CMK (cell line): ENCODE measurements at places on chromosomes 7 and 10.

- DNase-seq: no peak
These were observed 40.0 kb downstream of the MINPP1 start for GRCh38 chr10:87544721-87545120.

DNA sequence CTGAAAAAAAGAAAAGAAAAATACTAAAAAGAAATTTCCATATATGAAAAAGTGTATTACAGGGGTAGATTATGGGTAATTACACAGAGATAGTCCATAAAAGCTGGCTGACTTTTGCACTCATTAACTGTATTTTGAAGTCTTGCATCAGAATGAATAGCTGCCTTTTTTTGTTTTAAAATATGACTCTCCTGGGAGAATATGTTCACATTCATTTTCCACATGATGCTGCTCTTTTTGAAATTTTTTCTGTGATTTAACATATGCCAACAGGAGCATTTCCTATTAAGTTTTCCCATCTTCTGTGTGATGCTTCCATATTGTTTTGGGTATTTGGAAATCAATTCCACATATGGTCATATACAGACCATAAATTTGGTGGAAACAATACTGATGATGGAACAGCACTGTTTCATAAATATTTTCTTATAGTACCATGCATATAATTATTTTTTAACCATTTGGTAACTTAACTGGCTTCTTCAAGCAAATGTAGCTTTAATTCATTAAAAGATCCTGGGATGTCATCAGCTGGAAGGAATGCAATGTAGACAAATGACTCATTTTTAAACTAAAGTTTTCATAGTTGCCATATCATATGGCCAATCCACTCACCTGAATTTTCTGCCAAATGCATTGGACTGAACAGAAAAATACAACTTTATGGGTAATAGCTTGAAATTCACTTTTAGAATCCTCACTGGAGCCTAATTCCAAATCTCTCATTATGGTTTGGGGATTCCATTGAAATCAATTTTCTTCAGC is 313.9 kb upstream of the GLI3 start:
- DNase-seq: no peak

- no peak for DNase-seq
These were observed 289.8 kb upstream of the KLF6 start for GRCh38 chr10:4074545-4075407.

DNA sequence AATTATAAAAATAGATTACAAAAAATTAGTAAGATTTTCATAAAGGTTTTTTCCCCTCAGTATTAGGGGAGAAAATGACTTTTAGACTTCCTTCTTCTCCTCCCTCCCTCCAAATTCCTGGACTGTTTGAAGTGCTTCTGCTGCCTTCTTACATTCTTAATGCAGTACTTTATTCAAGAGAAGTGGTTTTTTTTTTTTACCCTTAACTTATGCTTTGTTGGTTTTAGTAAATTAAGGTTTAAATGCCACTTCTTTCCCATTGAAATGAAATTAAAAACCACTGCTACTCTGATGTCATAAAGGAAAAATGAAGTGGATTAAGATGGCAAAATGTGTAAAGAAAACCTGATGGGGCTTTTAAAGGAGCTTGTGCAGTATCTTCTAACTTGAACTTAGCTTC is 140.7 kb downstream of the VTI1A start:
- DNase-seq: no peak

DNA sequence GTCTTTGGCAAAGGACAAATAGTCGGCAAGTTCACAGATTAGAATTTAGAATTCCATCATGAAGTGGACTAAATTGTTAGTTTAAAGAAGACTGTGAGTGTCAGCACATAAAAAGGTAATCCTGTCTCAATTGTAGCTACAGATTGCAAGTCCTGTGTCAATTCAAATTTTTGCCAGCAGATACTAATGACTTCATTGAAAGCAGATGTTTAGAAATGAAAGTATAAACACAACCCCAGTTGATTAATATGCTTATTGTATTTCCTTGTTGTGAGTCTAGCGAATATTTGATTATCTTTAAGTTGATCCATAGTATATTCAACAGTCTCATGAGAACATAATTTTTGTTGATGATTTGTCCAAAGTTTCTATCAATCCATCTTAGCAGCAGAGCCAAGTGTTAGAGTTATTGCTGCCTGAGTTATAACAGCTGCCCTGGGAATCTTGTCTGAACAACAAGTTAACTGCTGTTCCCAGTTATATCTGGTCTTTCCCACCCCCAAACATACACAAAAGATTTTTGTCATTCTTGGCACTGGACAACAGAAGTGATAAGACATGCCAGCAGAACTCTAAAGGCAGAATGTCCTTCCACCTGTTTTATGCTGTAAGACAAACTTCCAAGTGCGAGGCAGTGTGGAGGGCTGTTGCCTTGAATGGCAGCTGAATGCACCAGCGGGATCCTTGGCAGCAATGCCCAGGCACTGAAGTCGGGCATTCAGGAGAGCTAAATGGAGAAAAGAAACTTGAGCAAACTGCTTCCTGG is 21.3 kb upstream of the HERPUD2 start:
- no peak for DNase-seq

DNA sequence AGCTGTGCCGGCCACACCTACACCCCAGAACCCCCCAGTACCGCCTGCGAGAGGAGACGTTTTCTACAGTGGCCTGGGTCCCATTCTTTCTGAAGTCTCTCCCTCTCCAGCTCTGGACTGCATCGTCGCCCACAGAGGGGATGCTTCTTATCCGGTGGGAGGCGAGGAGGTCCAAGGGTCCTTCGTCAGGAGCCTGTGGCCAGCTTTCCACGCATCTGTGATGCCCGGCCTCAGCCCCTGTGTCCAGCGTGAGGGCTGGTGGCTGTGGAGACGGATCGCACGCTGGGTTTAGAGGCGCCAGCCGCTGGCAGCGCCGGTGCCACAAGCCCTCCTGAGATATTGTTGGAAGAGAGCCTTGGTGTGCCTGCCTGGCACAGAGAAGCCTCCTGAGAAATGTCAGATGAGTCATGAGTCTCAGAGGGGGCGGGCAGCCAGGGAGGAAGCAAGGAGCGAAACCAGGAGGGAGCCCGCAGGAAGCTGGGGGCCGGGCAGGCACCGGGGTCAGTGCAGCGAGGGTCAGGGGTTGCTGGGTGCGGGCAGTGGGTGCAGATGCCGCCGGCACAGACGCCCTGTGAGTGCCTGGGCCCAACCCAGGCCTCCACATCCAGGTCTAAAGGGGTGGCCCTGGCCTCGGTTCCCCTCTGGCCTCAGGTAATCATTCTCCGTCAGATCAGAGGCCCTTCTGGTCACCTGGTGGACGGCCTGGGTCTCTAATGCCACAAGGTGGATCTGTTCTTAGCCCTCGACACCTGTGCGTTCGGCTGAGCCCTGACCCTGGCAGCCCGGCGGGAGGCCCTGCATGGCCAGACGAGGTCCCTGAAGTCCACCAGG is 86.0 kb upstream of the DIP2C start:
- no peak for DNase-seq

GRCh38 chr7:138752518-138753149 is 45.2 kb upstream of the TMEM213 start:
- DNase-seq: no peak

DNA sequence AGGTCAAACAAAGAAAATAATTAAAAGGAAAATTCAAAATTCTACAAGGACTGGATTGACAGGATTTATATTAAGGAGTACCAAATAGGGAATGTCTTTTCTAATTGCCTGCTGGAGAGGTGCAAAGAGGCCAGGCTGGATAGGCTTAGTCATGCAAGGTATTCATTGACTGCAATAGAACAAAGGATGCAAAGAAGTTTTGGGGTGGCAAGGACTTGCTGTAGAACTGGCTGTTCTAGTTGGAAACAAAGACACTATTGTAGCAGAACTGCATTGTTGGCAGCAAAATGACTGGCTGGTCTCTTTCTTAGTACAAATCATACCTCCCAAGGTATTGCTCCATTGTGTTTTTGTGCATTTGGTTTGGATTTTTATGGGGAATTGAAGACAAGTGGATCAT is 10.1 kb downstream of the ITGB8 start:
- DNase-seq: no peak

DNA sequence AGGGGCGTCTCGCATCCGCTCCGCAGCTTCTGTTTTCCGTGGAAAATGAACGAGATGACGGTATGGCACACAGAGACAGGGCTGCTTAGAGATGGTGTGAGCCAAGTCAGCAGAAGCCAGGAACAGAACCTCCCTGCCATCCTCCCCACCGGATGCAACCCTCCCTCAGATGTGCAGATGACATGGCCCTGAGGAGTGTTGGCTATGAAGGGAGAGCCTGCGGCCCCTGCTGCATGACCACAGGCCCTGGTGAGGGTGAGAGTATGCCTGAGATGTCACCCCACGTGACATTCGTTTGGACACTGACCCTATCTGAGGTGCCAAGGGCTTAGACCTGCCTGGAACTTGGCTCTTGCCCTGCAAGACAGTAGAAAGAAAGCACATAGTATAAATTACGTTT is 29.4 kb downstream of the WIPF3 start:
- no peak for DNase-seq

GRCh38 chr10:100982916-100983830 is 4.1 kb downstream of the MRPL43 start:
- no peak for DNase-seq

DNA sequence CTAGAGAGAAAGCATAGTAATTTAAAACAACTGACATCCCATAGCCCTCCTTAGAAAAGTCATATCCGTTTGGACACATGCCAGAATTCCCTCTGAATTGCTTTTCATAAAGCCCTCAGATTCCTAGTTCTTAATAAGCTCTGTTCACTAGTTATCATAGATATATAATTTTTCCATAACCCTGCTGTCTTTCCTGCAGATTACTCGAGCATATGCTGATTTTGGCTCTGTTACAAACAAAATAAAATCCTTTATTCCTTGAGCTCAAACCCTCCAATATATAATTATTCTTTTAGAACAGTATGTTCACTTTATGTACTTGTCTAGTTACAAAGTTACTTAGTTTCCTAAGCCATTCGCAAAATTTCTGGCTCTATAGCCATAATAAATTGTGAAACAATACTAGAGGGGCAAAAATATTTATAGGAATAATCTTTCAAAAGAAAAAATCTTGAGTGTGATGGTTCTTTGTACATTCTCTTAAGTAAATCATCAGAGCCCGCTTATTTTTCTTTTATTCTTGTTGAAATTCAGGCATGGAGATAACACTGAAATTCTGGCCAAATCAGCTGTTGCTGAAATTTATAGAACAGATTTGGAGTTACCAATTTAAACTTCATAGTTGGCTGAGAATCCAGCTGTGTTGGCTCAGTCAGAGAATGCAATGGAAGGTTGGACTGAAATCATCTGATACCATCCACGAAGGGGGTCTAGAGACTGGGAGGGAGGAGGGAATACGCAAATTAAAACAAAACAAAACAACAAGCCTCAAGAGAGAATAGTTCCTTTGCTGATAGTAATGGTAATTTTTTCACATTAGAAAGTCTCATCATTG is 146.1 kb upstream of the TMEM196 start:
- no peak for DNase-seq

DNA sequence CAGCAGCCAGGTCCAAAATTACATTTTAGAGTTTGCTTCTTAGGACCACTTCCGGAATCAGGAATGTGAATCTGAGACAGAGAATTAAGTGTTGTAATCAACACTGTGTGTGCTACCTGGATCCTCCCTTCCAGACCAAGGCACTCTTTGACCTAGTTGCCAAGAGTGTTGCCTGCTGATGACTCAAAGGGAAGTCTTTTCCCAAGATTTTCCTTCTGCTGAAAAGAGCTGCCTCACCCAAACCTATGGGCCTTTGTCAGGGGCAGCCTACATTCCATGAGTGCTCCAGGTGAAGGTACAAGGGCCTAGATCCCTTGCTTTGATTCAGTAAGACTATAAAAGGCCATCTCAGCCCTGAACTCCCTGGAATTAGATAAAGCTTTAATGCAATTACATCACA is 712.5 kb upstream of the ANKRD30A start:
- DNase-seq: no peak

DNA sequence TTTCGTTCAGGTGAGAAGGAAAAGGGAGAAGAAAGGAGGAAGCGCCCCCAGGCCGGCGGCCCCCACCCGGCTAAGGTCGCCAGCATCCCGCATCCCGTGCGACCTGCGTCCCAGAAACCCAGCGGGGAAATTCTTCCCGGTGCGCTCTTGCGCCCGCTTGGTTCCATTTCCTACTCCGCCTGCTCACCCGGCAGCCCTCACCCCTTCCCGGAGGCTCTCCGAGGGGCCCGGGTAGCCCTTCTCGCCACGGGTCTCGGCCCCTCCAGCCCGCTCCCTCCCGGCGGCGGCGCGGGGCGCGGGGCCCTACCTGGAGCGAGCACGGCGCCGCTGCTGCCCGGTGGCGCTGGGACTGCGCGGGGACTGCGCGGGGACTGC is at the start of gene PRKCQ:
Gene PRKCQ, minus strand, starts transcription at position 373 of the 375 bp plus-strand sequence. CDS start 65,141 bp downstream, outside the sequence.
- DNase-seq: no peak

- no peak for DNase-seq
These were observed 44.5 kb upstream of the ACBD5 start for GRCh38 chr10:27285093-27285492.

- no peak for DNase-seq
These were observed 1.2 kb downstream of the SLC4A2 start for GRCh38 chr7:151060416-151061212.

DNA sequence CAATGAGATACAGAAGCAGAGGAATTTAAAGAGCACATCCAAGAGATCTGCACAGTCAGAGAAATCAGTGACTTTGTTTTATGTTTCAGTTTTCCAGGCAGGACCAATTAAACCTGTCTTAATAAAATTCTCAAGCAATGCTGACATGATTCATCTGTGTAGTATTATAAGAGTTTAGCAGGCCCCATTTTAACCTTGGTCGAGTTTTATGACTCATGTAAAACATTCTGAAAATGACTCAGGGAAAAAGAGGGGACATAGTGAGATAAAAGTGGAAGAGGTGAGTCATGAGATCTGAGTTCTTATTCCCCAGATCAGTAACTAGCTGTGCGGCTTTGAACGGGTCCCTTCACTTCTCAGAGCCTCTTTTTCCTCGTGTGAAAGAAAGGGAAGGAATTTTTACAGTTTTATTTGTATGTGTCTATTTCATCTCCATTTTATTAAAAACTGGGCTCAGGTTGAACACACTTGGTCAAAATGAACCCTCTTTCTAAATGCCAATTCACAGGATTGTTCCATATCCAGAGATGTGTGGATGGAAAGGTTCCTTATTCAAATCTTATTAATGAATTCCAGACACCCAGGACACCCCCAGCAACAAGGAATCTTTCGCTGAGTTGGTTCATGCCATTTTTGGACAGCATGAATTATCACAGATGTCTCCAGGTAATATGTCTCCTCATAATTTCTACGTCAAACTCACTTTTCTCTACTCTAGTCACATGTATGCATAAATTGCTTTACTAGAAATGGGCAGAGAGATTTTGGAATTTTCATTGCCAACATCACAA is 143.2 kb downstream of the JAZF1 start:
- no peak for DNase-seq

DNA sequence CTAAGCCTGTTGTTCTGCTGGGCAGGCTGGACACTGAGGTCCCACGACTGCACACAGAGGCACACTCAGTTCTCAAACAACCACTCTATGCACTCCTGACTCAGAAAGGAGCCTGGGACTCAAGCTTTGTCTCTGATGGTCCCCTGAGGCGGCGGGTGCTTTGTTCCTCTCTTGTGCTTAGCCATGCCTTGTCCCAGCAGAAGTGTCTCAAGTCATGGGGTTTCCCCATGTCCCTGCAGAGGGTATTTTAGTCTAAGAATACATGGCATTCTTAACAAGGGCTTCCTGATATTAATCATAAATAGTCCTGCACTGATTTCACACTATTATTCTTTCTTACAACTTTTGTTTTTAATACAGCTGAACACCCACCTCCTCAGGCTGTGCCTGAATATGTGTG is 72.5 kb downstream of the CXCL12 start:
- DNase-seq: no peak

- no peak for DNase-seq
These were observed 12.0 kb downstream of the INPP5F start for GRCh38 chr10:119737823-119738222.

- no peak for DNase-seq
These were observed 23.0 kb upstream of the IGFBP3 start for GRCh38 chr7:45944058-45944457.
